NCI-H1105 (cell line): ENCODE measurements at places on chromosomes 7 and 10.

GRCh38 chr7:96273716-96274115 lies 48.2 kb downstream of the SLC25A13 start:
- DNase-seq = no peak

GRCh38 chr10:5514226-5514850 lies 10.4 kb upstream of the CALML3 start:
- no peak for DNase-seq

DNA sequence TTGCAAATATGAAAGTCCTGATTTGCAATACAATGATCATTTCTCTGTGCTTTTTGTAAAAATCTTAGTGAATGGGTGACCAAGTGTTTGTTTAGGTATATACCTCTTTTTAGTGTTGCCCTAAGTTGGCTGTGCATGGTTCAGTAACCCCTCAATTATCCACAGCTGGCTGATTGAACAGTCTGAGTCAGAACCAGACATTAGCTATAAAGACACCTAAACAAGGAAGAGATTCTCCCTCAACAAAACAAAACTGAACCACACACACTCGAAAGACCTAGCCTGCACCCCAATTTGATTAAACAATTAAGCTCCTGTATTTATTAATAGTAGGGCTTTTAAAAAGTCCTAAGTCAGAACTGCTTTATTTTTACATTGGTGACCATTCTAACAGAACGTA lies 2.8 kb downstream of the RSBN1L start:
- DNase-seq = no peak

- DNase-seq = no peak
These were observed 223.1 kb downstream of the GFRA1 start for GRCh38 chr10:116049974-116050304.

DNA sequence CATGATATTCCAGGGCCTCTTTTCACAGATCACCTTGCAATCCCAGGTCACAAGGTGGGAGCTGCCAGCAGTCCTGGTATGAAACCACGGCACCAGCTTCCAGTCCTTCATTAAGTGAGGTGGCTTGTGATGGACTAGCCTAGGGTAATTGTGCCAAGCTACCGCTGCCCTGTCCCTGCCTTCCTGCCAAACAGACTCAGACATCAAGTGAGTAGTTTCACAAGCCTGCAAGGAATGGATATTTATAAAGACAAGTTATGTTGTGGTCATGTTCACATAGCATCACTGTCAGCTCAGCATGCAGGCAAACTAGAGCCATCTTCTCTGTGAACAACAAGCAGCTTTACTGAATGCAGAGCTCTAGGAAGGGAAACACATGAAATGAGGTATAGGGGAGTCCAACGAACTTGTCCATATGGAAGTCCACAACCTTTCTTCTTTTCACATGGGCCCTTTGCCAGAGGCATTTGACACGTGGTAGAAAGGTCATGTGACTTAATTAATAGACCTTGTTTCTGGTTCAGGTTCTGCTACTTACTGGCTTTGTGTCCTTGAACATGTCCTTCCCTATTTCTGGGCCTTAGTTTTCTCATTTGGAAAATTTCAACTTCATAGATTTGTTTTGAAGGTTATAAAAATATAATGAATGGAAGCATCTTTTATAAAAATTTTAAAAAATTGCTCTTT lies 1061.2 kb downstream of the KCNMA1 start:
- no peak for DNase-seq

GRCh38 chr10:88783724-88784123 lies 18.8 kb upstream of the LIPM start:
- DNase-seq = no peak

GRCh38 chr7:27192546-27193334 lies 7.2 kb downstream of the HOXA13 start:
- no peak for DNase-seq

- DNase-seq = no peak
These were observed 114.1 kb downstream of the CPED1 start for GRCh38 chr7:121102619-121103018.

GRCh38 chr7:129461809-129462208 lies 27.6 kb downstream of the STRIP2 start:
- DNase-seq = no peak

DNA sequence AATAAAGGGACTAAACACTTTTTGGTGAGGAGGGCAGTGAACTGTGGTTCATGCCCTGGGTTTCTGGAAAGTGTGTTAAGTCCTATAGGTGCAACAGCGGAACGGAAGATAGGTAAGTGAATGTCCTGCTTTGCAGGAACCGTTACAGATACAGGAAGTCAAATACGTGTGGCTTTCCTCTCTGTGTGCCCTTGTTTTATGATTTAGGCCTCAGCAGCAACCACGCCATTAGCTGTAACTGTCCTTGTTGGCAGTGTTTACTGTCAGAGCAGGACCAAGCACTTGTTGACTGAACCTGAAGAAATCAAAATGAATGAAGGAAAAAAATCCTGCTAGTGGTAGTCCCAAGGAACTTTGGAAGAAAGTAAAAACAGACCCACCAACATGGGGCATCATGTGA lies 150.3 kb downstream of the PIP4K2A start:
- no peak for DNase-seq

DNA sequence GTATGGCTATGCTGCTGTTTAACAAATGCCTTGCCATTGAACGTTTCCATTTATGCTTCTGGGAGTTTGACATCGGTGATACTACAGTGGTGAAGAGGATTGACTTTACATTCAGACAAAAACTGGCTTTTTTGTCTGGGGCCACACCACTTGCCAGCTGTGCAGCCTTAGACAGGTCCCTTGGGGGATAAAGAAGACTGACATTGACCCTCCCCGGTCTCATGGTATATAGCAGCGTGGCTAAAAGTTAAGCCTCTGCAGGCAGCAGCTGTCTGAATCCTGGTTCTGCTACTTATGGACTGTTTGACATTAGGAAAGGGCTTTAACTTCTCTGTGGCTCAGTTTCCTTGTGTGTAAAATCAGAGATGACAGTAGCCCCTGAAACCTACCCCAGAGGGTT lies 42.0 kb upstream of the PTF1A start:
- no peak for DNase-seq

- DNase-seq = no peak
These were observed 77.5 kb upstream of the PHYHIPL start for GRCh38 chr10:59098831-59099452.

GRCh38 chr7:131284702-131285419 lies 42.8 kb upstream of the MKLN1 start:
- DNase-seq = no peak

DNA sequence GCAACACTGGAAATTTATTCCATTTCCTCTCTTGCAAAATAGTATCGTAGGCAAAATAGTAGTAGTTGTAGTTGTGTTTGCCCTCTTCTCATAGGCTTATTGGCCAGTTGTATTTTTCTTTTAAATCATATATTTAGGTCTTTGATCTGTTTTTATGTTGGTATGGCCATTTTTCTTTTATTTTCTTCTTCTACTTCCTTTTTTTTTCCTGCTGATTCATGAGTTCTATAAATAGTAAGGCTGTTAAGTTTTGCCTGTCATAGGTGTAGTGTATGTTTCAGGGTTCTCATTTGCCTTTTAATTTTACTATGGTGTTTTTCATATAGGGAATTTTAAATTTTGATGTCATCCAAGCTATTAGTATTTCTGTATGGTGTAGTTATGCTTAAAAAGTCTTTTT lies 25.4 kb upstream of the MRC1 start:
- DNase-seq = no peak

DNA sequence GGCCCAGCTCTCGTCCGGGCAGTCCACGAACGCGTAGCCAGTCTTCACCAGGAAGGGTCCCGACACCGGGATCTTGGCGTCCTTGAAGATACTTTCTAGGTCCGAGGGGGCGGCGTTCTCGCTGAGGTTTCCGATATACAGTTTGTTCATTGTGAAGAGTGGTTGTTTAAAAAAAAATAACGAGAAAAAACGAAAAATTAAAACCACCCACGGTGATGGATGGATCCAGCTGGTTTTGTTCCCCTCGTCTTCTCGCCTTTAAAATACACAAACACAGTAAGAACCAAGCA lies 385 bp downstream of the IGF2BP3 start:
- DNase-seq = no peak

DNA sequence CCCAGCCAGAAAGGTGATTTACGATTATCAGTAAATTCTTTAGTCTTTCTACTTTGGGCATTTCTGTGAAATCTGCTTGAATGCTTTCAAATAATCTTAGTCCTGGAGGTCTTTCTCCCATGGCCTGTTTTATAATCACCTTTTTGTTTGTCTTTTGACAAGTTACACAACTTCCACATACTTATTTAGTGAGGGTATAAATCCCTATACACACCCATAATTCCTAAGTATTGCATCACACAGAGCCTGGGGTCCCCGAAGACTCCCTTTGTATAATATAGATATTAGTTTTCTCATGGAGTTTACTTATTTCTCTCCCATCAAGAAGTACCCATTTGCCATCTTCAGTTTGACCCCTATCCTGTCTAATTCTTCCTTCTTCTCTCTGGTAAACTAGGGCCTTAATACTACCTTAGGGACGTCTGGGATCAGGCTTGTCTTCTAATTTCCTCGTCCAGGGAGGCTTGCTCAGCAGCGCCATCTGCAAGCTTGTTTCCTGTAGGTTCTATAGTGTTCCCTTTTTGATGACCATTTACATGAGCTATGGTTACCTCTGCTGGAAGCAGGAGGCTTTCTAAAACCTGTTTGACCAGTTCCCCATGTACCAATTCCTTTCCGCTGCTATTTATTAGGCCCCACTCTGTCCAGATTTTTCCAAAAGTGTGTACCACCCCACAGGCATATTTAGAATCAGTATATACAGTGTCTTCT lies 8.1 kb downstream of the DNAH11 start:
- no peak for DNase-seq

- DNase-seq = no peak
These were observed 33.8 kb downstream of the CCNJ start for GRCh38 chr10:96077156-96077555.

GRCh38 chr10:71040846-71041605 lies 152.7 kb upstream of the PCBD1 start:
- DNase-seq = no peak

- DNase-seq = no peak
These were observed 3.2 kb upstream of the MTG1 start for GRCh38 chr10:133390597-133391248.

DNA sequence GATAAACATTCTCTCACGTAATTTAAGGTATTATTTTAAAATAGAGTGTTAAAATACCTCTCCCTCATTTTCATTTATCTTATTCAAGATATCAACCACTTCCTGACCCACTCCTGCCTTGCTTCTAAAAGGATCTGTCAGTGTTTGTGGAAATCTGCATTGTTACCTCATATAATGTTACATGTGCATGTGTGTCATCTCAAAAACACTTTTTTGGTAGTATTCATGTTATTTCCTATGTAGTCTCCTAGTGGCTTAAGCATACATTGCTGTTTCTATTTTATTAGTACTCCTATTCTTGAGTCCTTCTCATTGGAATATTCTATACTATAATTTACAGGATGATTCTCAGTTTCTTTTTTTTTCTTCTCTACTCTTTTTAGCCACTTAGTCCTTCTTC lies 1360.7 kb upstream of the CELF2 start:
- no peak for DNase-seq

DNA sequence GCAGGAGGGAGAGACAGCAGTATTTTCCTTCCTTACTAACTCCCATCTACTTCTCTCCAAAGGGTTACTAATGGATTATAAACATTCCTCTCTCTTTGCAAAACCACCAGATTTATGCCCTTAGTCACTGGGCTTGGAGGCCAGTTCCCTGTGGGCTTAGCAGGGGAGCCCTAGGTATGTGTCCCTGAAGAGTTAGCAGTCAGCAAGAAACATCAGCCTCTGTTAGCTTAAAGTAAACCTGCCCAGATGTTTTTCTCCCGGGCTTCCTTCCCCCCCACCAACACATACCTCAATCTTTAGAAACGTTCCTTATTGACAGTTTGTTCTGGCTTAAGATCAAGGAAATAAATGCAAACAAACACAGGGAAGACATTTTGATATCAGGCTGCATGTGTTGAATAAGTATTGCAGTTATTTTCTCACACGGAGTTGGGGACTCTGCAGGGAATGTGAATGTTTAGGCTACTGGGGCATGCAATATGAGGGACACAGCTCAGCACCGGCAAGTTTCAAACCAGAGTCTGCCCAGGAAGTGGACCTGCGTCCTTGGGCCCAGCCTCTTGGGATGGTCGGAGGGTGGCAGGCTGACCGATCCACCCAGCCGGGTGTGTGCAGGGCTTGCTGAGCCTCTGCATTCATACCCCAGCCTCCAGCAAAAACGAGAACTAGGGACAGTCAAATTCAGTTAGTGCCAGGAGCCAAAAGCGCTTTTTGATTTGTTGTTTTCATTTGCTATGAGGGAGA lies 252.0 kb upstream of the GRB10 start:
- no peak for DNase-seq

DNA sequence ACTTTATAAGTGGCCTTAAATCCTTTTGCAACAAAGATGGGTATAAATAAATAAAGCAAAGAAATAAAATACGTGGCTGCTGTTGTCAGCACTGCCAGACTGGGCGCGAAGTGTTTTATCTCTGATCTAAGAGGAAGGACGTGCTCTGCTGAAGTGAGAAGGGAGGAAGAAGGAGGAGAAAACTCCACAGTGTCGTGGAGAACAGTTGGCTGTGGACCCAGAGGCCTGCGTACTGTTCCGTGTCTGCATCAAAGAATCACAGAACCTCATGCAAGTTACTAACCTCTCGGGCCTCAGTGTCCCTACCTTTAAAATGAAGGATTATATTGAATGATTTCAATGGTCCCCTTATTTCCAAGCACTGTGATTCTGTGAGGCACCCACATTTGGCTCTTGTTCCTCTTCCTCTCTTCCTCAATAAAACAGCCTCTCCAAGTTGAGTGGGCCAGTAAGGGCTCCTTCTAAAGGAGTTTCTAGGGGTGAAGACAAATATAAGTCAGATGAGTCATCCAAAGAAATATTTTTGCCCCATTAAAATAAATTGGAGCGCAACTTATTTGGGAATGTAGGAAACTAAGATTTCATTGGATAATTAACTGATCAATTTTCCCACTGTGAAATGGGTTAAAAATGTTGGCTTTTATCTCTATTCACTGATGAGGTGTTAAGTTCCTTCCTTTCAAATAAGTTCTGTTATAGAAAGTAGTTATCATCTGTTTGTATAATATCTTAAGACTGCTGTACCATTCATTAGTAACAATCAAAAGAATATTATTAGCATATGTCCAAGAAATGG lies 126.9 kb upstream of the EFCAB10 start:
- no peak for DNase-seq

- DNase-seq = no peak
These were observed 39.0 kb upstream of the STRIP2 start for GRCh38 chr7:129394982-129395914.

- DNase-seq = no peak
These were observed 658.1 kb upstream of the MGMT start for GRCh38 chr10:128808921-128809440.

- DNase-seq = no peak
These were observed 246.9 kb downstream of the AHR start for GRCh38 chr7:17545348-17545747.

DNA sequence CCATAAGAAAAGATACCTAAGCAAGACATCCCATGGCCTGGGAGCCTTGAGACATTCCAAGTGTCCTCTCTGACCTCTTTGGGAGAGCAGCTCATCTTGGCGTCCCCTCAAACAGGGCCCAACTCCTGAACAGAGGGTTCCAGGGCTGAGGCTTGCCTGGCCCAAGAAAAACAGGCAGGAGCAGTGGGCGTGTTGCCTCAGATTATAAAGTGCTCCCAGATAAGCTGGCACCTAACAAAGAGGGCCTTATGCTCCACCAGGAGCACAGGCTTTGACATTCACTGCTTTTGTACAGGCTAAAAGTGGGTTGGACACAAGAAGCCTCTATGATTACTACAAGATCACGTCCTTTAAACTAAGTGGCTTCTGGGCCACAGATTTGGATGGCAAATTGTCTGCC lies 193.1 kb downstream of the FGFR2 start:
- no peak for DNase-seq

GRCh38 chr7:117188376-117188775 lies 134.5 kb downstream of the WNT2 start:
- no peak for DNase-seq

- DNase-seq = no peak
These were observed 29.9 kb upstream of the COL1A2 start for GRCh38 chr7:94364816-94365215.
